ENCODE measurements at places on chromosomes 5 and 9.
A peak's percentile ranks its signal among the peaks of the same experiment; 100 is the strongest.

GRCh38 chr5:68531970-68532369 lies 316.4 kb downstream of the PIK3R1 start:
- DNase-seq: no peak

DNA sequence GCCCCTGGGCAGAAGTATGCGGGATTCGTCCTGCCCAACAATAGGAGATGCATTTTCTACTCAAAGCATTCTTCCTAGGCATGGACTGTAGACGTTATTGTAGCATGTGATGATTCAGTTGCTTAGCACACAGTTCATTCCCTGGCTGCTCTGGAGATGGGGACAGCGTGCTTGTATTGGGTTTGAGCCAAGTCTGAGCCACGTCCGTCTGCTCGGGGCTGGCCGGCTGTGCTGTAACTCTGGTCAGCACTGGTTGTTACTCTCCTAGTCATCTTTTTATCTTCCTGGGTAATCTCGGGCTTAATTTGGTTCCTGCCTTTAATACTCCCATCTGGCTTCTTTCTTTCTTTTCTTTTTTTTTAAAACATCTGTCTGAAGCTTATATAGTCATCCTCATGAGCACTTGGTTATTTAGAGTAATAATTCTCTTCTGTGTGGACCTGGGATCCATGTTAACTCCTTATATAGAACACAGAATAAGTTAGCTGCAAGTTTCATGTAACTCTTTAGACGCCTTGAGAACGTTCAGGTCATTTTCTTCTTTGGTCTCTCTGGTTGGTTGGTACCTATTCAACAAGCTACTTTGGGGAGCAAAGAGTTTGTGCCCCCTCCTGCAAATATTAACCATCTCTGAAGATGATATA lies 118.8 kb upstream of the RPS23 start:
- DNase-seq: no peak

GRCh38 chr5:56512313-56512996 lies 279.3 kb upstream of the ANKRD55 start:
- DNase-seq: no peak

DNA sequence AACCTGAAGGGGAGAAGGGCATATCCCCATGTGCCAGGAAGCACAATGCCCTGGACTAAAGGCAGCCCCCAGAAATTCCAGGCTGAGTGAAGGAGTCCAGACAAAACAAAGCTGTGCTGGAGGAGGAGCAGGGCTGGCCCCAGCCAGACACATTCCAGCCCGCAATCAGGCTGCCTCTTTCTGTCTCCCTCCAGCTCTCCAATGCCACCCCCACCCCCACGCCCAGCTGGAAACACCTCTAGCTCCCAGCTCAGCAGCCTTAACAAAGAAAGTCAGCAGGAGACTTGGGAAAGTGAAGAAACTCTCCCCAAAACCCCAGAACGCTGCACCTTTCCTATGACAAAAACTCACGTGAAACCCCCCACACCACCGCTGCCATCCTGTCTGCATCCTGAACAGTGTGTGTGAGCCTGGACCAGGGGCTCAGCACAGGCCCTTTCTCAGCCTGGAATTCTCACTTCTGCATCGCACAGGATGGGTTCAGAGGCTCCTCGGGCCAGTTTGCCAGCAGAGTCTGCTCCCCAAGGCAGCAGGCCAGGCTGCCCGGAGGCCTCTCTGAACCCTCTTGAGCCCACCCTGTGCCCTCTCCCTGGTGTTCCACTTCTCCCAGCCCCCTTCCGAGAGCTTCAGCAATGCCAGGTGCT lies 96.2 kb upstream of the ICE1 start:
- DNase-seq: no peak

GRCh38 chr5:94545870-94546625 lies 72.4 kb downstream of the KIAA0825 start:
- no peak for DNase-seq

DNA sequence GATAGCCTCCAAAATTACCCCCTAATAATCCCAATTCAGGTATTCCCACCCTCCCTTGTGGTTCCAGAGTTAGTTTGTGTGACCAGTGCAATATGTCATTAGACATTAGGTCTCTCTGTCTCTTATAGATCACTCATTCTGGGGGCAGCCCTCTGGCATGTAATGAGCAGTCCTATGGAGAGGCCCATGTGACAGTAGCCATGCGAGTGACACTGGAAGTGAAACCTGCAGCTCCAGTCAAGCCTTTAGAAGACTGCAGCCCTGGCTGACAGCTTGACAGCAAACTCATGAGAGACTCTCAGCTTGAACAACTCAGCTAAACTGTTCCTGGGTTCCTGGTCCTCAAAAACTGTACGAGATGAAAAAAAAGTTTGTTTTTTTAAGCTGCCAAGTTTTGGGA lies 54.0 kb upstream of the HSPB3 start:
- no peak for DNase-seq

DNA sequence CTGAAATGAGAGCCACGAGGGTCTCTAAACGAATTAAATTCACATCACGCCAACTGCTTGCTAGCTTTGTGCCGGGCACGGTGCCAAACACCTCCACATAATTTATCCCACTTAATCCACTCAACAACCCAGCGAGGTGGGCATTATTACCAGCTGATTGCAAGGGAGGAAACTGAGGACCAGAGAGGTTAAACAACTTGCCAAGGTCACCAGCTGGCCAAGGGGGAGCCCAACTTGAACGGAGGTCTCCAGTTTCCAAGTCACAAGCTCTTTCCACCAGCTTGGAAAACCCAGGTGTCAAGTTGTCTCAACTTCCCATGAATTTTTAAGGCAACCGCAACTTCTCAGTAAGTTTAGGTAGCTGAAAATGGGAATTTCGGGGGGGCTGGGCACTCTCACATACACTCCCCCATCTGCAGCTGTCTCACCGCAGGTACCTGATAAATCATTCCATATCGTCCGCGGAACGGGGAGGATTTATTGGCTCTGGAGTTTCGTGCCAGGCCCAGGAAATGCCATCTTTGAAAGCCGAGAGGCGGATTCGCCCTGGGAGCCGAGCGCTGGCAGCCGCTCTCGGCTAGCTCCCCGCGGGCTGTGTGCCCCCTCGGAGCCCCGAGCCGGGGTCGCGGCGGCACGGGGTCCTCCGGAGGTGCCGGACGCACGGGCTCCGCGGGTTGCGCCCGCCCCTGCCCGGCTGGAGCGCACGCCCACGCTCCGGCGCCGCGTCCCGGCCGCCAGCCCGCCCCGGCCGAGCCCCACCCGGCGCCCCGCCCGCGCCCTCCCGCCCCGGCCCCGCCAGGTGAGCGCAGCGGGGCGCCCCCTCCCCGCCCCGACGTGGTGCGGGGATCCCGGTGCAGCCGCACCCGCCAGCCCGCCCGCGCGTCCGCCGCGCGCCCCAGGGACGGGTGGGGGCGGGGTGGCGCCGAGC lies 617 bp downstream of the PTPN3 start:
- DNase-seq: no peak

- no peak for DNase-seq
Observed at GRCh38 chr5:168407211-168407610, 79.1 kb upstream of the RARS1 start.

GRCh38 chr5:96880444-96881164 lies 4.3 kb downstream of the ERAP2 start:
- no peak for DNase-seq

DNA sequence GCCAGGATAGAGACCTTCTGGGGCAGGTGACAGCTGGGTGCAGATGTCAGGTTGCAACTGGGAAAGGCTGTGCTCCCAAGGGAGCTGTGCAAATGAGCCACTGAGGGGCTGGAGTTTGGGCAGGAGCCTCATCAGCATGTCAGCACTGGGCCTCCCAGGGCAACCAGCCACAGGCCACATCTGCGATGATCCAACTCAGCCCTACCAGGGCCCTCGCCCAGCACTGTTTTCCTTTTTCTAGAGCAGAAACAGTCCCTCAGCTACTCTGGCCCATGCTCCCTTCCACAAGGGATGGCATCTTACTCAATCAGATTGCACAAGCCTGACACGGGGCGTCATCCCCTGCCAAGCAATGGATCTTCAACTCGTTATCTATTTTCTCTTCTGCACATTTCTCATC lies 24.8 kb downstream of the NIPAL4 start:
- no peak for DNase-seq

DNA sequence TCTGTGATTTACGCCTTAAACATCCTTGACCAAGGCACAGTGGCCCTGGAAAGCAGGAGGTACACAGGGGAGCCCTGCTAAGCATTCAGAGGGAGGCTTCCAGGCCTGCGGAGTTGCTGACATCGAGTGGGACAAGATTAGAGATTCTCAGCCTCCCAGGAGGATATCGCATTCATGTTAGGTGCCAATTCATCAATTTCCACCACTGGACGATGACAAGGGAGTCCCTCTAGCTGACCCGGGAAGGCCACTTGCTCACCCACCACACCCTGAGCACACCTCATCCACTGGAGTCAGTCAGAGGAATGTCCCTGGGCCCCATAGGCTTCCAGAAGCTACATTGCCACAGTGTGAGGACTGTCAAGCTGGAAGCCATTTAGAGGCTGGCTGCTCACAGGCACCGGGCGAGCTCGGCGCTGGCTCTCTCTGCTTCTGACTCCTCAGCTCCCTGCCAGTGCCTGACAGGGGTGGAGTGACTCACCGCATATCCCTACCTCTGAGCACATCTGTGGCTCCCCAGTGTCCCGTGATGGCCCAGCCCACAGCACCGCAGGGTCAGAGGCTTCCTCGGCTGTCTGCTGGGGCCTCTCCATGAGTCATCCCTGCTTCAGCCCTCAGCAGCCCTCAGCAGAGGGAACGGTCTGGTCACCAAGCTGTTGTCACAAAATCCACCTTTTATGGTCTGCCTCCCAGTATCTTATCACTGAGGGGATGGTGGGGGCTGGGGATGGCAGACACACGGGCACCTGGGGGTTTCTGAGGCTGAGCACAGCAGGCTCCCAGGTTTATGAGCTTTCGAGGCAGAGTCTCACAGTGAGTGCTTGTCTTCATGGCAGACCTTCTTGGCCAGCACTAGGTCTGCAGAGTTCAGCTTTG lies 117.5 kb downstream of the ZNF608 start:
- DNase-seq: no peak

DNA sequence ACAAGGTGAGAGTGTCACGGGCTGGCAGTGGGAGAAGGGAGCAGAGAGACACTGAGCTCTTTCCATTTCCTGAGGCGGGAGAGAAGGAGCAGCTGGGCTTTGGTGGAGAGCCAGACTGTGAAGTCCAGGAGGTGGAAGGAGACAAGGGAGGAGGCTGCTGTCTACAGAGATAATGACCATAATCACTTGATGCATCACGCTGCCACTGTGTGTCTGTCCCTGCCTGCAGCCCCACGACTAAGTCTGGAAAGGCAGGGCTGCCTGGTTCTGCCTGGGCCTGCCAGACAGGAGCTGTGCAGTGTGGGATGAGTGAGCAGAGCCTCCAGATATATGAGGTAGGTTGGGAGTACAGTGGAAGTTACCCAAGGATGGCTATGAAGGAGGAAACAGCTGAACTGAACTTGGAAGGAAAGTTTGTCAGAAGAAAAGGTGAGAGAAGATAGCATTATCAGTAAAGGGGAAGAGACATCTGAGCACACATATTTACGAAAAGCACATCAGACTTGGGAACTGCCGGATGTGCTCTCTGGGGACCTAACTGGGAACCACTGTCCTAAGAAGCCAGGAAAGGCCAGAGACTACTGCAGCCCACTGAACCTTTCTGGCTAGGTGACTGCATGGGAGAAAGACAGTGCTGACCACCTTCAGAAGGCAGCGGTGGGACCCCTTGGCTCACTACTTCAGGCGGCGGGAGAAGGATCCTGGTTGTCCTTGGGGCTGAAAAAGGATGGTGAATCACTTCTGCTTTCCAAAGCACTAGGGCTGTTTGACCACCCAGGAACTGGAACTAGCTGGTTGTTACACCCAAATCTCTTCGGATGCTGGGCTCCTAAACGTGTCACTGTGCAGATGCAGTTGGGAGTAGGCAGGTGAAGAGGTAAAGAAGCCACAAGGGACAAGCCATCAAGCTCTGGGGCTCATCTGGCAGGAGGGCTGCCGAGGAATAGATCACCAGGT lies 12.8 kb upstream of the DDX41 start:
- no peak for DNase-seq

DNA sequence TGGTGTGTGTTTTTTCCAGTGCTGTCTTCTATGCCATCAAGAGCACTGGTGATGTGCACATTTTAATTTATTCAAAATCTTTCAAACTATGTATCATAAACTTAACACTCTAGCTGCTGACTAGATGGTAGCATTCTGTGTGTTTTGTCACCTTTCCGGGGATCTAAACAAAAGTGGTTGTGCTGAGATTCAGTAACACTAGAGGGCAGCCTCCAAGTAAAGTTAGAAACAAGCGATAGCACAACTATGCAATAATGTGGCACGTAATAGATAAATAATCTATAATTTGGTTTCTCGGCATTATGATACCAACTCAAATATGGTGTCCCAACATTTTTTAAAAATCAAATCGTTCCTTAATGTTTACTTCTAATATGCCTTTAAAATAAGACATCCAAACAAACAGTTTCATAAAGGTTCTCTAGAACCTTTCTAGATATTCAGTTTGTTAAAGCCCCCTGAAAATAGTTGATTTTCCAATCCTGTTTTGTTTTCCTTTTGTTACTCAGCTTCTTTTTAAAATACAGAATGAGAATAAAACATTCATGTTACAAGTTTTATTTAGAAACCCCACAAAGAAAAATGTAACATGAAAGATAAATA lies 16.9 kb downstream of the SEMA6A start:
- peak; percentile 23 for DNase-seq

- no peak for DNase-seq
Observed at GRCh38 chr5:97915106-97915505, 732.1 kb upstream of the RIOK2 start.

DNA sequence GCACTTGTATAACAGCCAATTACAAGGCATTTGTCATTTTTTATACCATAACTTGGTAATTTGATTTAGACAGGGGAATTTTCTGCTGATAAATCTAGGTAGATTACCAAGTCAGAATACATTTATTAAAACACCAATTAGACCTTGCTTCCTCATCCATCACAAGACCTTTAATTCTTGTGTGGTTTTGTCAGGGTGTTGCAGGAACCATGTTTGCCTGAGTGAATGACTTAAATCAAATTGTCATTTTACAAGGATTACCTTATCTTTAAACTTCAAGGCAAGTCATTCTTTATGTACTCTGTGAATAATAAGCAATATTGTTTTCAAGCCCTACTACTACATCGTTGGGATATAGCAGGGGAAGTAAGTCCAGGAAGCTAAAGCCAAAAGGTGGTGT lies 257.7 kb downstream of the KCTD16 start:
- DNase-seq: no peak

DNA sequence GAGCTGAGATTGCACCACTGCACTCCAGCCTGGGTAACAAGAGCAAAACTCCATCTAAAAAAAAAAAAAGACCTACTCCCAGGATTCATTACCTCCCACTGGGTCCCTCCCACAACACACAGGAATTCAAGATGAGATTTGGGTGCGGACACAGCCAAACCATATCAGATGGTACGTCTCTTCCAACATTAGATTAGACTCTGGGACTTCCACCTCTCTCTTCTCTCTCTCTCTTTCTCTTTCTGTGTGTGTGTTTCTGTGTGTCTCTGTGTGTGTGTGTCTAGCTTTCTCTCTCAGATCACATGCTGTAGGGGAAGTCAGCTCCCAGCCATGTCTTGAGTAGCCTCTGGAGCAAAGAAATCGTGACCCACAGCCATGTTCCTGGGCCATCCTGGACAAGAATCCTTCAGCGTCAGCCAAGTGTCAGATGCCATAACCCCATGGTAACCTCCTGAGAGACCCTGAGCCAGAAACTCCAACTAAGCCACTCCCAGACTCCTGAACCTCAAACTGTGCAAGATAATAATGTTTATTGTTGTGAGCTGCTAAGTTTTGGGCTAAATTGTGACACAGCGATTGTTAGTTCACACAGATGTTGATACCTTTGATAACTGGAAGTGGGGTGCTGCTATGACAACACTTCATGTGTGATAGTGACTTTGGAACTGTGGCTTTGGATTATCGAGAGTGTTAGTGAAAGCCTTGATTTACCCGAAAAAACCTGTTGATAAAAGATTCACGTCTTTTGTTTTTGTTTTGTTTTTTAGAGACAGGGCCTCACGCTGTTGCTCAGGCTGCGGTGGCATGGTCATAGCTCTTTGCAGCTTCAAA lies 4.1 kb upstream of the CMBL start:
- no peak for DNase-seq
